ENCODE measurements at places on chromosomes 7 and 10.

- DNase-seq = peak; percentile 58
These were observed 486 bp downstream of the HIPK2 start for GRCh38 chr7:139777133-139777891.

GRCh38 chr10:86687750-86688149 is 19.4 kb downstream of the LDB3 start:
- no peak for DNase-seq

DNA sequence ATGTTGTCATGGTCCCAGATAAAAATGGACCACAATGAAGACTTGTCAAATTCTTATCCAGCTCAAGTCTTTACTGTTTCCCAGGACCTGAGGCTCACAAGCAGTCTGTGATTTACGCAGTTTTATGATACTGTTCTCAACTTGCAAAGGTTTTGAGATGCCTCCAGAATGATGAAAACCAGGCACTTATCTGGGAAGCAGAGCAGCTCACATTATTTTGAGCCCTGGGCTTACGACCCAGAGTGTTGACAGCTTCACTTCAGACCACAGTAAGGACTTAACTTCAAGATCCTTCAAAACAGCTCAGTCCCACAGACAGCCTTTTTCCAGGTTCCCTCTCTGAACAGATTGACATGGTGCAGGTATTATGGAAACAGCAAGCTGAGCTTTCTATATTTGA is 236.1 kb downstream of the RNLS start:
- no peak for DNase-seq

DNA sequence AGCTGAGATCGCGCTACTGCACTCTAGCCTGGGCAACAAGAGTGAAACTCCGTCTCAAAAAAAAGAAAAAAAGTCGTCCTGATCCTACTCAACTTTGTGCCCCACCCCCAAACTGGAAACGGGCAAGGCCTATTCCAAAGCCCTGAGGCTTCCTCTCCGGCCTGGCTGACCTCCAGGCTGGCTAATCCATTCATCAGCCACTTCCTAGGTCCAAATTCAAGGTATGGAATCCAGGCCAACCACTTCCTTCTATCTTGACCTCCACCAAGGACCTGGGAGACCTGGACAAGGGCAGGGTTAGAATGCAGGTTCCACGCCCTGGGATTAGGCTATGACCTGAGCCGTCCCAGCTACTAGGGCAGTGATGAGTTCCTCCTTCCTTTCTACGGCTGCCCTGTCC is 20.4 kb upstream of the EIF4H start:
- no peak for DNase-seq

GRCh38 chr7:39971924-39972323 is 21.9 kb downstream of the CDK13 start:
- DNase-seq = no peak

- DNase-seq = no peak
These were observed 979.3 kb upstream of the CELF2 start for GRCh38 chr10:10038348-10038747.

- no peak for DNase-seq
These were observed 56.5 kb downstream of the RBM17 start for GRCh38 chr10:6145166-6145987.

GRCh38 chr7:54833001-54833467 is 74.0 kb upstream of the SEC61G start:
- no peak for DNase-seq

DNA sequence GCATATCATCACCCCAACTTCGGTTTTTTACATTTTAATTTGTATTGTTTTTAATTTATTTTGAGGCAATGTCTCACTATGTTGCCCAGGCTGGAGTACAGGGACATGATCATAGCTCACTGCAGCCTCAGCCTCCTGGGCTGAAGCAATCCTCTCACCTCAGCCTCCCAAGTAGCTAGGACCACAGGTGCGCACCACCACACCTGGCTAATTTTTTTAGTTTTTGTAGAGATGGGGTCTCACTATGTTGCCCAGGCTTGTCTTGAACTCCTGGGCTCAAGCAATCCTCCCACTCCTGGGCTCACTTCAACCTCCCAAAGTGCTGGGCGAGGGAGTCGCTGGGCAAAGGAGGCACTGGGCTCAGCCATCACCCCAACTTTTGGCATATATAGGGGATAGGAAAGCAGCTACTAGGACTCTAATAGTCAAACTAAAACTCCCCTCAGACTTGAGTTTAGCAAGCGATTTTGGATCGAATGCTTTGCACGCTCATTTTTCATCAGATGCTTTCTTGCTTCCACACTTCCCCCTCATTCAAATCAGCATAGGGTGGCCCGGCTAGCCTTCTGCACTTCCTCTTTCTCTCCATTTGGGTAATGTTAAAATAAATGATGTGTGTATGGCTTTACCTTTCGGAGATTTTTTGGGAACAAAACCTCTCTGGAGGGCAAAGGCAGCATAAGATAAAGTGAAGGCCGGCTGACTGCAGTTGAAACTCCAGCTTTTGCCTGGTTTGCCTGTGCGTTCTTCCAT is 20.8 kb upstream of the NMT2 start:
- no peak for DNase-seq

- no peak for DNase-seq
These were observed 447 bp downstream of the RSU1 start for GRCh38 chr10:16816830-16817124.

- DNase-seq = no peak
These were observed 62.8 kb upstream of the GJD4 start for GRCh38 chr10:35542303-35542702.

DNA sequence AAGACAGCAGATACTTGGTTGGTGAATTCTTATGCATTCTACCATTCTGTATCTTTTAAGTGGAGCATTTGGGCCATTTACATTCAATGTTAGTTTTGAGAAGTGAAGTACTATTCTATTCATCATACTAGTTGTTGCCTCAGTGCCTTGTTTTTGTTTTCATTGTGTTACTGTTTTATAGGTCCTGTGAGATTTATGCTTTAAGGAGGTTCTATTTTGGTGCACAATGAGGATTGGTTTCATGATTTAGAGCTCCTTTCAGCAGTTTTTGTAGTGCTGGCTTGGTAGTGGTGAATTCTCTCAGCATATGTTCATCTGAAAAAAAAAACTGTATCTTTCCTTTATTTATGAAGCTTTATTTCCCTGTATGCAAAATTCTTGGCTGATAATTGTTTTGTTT is 23.3 kb upstream of the WNT2 start:
- DNase-seq = no peak

DNA sequence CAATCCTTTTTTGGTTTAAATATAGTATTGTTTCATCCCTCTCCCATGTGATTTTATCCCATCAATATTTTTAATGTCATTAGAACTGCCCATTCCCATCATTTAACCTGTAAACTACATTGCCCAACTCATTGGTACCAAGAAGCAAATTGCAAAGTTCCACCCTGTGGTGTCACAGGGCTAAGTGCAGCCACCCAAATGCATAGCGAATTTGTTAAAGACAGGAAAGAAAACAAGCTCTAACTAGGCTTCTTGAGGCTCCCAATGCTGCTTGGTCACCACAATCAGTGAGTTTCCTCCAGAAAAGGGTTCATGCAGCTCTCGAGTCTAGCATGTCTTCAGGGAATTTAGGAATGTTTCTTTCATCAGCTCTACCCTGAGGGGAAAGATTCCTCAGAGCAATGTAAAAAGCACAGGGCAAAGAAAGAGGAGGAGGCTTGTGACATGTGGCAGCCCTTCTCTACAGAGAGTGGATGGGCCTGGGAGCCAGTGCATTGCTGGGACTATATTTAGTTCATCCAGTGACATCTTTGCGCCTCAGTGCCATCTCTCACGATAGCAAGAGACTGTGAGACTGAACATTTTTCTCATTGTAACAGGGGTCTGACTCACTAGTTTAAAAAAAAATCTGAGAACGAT is 58.1 kb downstream of the CAV1 start:
- DNase-seq = no peak

DNA sequence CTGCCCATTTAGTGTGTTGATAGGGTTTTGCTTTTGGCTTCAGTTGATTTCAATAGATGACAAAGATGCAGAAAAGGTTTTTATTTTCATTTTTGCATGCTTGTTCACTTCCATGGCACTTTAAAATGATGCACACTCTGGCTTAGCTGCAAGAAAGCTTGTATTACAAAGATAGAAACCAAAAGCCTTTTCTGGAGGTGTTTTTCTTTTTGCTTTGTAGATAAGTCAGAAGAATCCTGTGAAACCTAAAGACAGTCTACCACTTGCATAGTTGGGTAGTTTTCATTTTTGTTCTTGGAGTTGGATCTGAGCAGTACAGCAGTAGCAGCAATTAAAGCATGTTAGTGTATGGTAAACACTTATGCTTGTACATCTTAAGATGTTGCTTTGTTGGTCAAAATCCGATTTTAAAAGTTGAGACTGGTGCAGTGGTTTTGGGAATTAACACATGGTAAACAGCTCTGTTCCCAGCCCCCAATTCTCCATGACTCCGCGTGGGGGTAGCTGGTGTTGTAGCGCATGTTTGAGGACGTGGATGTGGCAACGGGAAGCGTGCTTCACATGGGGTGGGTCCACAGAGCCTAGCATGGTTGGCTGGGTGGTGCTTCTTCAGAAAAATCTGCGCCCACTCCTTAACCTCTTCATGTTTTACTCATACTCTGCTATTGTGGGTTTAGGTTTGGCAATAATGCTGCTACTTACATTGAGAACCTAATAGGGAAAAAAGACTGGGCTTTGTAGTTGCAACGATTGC is 19.8 kb downstream of the CCNY start:
- DNase-seq = no peak

- no peak for DNase-seq
These were observed 63.7 kb upstream of the ARID5B start for GRCh38 chr10:61837755-61838171.

- no peak for DNase-seq
These were observed 572.4 kb downstream of the PHTF2 start for GRCh38 chr7:78370936-78371335.

DNA sequence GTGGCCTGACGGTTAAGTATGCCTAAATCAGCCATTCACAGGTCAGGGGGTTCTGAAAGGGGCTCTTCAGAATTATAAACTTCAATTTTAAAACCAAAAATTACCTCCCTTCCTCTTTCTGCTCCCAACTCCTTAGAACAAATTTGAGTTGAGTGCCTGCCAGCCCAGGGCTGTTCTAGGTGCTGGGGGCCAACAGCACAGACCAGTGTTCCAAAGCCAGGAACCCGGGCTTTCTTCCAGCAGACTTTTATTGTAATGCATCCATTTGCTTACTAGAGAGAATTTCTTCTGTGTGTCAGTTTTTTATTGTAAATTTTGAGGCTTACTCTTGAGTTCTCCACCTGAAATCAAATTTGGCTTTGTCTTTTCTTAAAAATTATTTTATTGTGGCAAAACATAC is 238.5 kb downstream of the CACNB2 start:
- DNase-seq = no peak

- DNase-seq = no peak
These were observed 70.8 kb downstream of the FRMD4A start for GRCh38 chr10:14259696-14260566.

GRCh38 chr7:134637441-134637840 is 9.2 kb upstream of the BPGM start:
- DNase-seq = no peak

DNA sequence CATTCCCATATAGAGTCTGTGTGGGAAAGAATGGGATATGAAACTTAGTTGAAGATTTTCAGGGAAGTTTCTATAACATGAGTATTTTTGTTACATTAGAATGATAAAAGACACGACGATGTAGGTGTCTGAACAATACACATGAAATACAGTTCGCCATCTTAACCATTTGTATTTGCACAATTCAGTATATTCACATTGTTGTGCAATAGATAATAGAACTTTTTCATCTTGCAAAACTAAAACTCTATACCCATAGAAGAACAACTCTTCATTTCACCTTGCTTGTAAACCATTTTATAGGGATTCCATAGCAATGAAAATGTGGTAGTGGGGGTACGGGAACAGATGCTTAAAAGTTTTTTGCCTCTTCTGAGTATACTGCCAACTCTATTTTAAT is 32.8 kb downstream of the SLC39A12 start:
- DNase-seq = no peak

Measured in left hindlimb (tissue), 1 donor.